ENCODE measurements at places on chromosomes 13 and 19.

- no peak for DNase-seq
Observed at GRCh38 chr13:110937511-110938285, 22.8 kb upstream of the ANKRD10 start.

- no peak for DNase-seq
Observed at GRCh38 chr13:100980171-100980570, 305.6 kb upstream of the TMTC4 start.

- DNase-seq, result no peak
Observed at GRCh38 chr13:83881140-83881684, 1.1 kb downstream of the SLITRK1 start.

GRCh38 chr13:20995245-20995838 is 66.0 kb downstream of the LATS2 start:
- DNase-seq, result no peak

DNA sequence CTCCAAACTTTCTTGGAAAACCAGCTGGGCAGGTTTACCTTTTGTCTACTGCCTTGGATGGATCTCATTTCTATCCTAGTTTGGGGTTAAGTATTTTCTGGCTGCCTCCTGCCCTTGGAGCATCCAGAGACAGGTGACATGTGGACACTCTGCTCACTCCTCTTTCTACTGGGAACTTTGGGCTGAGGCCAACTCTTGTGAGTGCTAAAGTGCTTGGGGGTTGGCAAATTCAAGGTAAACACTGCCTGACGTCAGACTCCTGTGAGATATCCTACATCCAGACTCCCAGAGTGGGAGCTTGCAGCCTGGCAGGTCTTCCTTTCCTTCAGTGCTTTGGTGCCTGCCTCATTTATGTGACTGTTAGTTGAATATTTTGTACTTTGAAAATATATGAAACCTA is 388.1 kb downstream of the KCNRG start:
- DNase-seq, result no peak

DNA sequence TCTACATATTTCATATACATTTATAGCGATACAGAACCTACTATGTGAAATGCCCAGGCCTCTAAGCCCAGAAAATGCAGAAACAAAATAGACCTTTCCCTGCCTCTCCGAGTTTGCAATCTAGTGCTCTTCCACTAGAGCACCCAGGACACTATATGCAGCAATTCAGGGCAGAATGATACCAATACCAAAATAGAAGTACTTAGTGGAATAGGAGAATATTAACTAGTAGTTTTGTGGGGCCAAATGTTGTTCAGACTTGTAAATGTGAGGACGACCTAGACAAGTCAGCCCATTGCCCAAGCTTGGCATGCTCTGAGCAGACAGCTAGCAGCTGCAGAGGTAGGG is 35.8 kb upstream of the FLT1 start:
- no peak for DNase-seq

DNA sequence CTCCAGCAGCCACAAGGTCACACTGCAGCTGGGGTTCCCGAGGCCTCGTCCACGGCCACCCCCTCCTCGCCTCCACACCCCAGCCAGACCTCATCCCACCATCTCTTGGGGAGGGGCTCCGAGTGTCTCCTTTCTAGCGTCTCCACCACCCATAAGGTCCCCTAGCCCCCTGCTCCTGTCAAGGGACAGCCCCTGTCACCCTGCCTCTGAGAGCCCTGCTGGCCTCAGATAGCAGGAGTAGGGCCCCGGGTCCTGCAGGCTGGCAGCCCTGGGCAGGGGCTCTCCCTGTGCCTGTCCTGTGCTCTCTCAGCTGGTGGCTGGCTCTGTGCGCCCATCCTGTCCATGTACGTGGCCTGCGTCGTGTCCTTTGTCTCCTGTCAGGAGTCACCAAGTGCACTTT is 17.0 kb downstream of the COMP start:
- no peak for DNase-seq

GRCh38 chr19:42254089-42254849 is 659 bp downstream of the ERF start:
- DNase-seq, result peak; percentile 71

DNA sequence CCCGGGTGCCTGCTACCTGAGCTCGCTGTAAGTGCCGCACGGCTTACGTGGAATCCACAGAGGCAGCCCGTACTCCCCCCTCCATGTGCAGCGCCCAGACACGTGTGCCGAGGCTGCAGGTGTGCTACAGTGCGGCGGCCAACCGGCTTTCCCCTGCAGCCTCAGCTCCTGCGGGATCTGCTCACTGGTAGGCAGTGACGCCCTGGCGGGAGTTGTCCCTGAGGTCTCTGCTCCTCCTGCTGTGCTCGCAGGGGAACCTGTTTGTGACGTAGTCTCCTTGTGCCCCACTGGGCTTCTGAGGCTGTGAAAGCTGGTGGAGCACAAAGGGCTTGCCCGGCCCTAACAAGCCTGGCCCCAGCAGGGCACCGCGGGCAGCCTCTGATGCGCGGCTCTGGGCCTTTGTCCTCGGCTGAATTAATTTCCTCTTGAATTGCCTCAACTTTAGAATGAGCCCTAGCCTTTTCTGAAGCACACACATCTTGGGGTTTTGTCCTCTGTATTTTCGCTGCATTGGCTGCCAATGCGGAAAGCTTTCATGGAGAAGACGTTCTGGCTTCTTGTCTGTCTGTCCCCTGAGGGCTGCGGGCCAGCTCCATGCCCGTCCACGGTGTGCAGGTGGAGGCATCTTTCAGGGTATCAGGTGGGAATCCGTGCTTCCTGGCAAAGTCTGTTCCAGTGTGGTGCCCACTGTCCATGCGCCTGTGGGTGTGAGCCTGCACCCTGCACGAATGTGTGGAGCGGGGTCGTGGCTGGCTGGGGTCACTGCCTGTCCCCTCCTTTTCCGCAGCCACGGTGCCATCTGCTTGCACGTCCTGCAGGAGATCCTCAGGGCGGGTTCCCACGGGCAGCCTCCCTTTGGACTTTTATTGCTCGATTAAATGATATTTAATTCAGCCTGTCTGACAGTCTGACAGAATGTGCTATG is 77.3 kb upstream of the MCF2L start:
- peak; percentile 77 for DNase-seq

- no peak for DNase-seq
Observed at GRCh38 chr13:74080762-74081161, 53.4 kb downstream of the KLF12 start.

DNA sequence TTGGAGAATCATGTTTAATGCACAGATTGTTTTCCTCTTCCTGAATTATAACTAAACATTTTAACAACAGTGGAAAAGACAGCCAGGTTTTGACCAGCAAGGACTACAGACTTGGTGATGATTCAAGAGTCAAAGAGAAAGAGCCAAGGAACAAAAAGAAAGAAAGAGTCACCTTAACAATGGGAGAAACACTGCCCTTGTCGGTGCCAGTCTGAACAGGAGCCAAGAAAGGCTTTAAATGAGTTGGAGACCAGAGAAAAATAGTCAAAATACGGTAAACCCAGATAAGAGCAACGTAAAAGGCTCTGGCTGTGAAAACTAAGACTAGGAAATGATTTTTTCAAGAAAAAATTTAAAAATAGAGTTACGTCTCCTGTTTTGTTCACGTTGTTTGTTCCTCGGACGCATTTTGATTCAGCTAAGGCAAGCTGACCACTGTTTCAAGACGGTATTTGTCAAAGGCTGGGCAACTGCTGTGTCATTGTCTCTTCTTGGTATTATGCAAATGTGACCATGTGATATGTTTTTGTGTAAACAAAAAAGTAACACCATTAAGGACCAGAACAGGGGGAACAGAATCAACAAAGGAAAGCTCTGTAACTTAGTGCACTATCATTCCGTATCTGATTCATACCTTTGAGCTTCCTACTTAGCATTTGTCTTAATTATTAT is 634.5 kb downstream of the LIG4 start:
- peak; percentile 11 for DNase-seq

DNA sequence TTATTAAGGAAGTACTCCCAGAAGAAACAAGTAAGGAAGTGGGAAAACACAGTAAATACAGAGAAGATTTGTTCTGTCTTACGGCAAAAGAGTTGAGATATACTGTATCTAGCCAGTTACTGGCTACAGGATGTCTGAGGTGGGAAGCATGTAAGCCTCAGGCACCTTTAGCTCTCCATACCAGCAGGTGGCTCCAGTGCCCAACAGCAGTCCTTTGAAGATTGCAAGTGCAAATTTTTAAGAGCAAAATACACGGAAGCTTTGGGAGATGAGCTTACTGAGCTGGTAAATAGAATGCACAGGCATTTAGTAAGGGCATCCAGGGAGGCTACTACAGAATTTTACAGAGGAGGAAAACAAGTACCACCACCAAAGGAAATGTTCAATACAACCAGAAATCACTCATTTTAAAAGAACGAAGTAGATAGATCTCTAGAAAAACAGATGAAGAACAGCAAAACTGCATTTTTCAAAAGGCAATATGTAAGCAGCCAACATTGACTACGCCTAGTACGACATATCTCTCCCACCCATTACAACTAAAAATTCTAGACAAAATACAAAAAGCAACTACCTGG is 57.9 kb upstream of the VSTM2B start:
- DNase-seq, result peak; percentile 38

DNA sequence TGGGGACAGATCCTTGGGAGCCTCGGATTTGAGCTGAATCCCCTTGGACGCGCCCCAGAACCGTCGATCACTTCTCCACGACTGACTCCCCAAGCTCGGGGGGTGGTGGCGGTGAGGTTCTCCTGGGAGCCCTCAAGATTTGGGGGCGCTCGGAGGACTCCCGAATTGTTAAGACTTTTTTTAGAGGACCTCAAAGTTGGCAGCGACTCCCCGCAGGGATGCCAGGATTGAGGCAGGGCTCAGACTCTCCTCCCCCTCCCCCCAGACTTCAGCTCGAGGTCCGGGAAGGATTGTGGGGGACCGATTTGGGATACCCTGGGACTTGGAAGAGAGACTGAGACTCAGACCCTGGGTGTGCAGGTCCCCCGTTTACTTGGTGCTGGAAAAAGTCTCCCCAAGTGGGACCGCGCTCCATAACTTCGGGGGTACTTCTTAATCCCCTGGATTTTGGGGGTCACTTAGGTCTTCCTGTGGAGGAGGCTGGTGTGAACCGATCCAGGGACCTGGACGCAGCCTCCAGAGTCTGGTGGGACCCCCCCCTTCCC is 665 bp downstream of the VASP start:
- no peak for DNase-seq

- DNase-seq, result no peak
Observed at GRCh38 chr13:113855012-113855921, 8.6 kb downstream of the GAS6 start.

DNA sequence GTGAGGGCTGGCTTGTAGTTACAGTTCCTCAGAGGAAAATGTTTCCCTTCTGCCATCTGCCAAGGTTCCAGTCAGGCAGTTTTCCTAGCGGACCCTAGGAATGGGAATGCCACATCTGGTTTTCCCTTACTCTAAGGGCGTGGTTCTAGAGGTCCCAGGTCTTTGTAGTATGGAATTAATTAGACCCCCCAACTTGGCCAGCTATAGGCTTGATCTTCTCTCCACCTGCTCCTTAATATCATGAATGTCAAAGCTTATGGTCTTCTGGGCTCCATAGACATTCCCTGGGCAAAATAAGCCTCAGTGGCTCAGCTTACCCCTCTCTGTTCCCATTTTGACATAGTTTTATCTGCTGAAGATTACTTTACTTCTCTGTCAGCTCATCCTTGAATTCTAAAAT is 70.0 kb downstream of the ZNF568 start:
- DNase-seq, result no peak

DNA sequence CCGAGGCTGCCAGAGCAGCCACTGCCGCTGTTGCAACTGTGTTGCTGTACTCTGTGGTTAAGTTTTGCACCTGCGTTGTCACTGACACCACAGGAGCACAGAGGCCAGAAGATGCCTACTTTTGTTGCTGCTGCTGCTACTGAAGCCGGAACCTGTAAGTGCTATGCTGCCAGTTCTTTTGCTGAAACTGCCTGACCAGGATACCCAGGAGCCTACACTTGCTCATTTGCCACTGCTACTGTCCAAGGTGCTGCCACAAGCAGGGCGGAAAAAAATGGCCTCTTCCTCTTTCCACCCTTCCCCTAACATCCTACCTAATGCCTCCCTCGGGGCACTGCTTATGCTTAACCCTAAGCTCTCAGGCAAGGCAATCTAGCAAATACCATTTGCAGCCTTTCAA is 29.0 kb upstream of the NBEA start:
- DNase-seq, result peak; percentile 68

- DNase-seq, result no peak
Observed at GRCh38 chr19:7751157-7751783, 3.9 kb upstream of the CD209 start.

GRCh38 chr13:100273552-100273951 is 184.7 kb downstream of the PCCA start:
- no peak for DNase-seq

DNA sequence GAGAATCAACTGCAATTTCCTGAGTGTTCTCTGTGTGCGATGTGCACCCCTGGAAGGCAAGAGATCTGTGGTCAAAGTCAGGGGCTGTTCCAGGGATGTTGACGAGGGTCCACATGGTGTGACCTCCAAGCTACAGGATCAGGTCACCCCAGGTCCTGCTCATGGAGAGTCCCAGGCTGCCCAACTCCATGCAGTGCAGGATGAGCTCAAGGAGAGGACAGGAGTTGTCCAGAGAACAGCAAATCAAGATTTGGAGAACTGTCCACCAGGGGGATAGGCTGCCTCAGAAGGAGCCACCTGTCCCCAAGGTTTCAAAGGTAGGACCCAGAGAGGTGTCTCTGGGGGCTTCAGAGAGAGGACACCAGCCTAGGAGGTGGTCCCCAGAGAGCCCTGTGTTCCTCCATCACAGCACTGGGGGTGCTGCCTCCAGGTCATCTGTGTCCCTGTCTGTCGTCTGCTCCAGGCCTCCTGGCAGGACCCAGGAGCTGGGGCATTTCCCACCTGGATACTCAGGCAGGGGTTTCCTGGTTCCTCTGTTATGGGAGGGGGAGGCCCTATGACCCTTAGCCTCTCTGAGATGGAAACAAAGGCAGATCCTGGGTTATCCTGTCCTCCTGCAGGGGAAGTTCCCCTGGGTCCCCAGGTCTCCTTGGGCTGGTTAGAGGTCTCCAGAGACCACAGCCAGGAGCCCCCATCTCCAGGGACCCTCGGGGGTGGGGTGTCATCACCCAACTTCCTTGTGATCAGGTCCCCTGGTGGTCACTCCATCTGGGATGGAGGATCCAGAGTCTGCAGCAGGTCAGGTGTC is 2.1 kb upstream of the CEACAM7 start:
- no peak for DNase-seq

GRCh38 chr13:97356592-97356991 is 77.4 kb upstream of the RAP2A start:
- no peak for DNase-seq

DNA sequence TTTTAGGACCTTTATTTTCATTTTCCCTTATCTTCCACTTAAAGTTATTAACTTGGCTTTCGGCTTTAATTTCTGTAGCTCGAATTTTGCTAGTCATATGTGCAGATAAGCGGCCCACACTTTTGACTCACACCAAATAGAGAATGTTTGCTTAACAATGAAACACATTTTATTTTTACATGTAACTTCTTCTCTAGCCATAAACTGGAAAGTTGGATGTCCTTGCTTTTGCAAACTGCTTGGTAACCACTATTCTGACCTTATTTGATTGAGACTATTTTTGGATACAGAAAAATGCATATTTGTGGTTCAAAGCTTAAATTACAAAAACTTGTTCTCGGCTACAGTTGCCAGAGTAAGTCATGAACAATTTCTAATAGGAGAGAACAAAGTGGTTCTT is 600.0 kb downstream of the KCTD12 start:
- DNase-seq, result no peak

GRCh38 chr13:97435794-97436193 is 1.8 kb downstream of the RAP2A start:
- DNase-seq, result no peak

Measured in iPS-NIHi11 (cell line).